ENCODE measurements at places on chromosomes 3 and 15.

- no peak for DNase-seq
Observed at GRCh38 chr3:114856835-114857234, 290.3 kb downstream of the ZBTB20 start.

DNA sequence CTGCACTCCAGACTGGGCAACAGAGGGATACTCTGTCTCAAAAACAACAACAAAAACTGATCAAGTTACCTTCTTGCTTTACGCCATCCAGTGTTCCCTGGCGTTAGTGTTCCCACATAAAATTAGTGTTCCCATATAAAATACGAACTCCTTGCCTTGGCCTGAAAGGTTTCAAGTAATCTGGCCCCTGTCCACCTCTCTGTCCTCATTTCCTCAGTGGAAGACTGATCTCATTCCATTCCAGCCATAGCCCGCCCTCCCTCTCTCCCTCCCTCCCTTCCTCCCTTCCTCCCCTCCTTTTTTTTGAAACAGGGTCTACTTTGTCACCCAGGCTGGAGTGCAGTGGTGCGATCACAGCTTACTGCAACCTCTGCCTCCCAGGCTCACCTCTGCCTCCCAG is 2.8 kb upstream of the CAND2 start:
- DNase-seq: no peak

GRCh38 chr3:128804811-128805155 is 74.6 kb upstream of the ACAD9 start:
- no peak for DNase-seq

DNA sequence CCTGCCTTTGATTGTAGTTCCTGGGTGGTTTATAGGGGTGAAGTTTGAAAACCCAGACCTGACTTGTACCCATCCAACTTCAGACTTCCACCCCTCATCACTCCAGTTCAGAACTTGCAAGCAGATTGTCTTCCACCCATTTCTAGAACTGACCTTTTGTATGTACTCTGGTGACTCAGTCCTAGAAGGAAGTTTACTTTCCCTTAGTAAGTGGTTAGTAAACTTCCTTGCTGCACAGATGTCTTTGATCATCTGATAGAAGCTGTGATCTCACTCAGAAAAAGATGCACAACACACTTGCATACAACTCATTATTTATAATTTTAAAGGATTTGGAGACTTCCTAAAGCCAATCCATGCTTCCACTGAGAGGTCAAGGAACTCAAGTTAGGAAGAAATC is 368.0 kb downstream of the MFSD1 start:
- DNase-seq: no peak

DNA sequence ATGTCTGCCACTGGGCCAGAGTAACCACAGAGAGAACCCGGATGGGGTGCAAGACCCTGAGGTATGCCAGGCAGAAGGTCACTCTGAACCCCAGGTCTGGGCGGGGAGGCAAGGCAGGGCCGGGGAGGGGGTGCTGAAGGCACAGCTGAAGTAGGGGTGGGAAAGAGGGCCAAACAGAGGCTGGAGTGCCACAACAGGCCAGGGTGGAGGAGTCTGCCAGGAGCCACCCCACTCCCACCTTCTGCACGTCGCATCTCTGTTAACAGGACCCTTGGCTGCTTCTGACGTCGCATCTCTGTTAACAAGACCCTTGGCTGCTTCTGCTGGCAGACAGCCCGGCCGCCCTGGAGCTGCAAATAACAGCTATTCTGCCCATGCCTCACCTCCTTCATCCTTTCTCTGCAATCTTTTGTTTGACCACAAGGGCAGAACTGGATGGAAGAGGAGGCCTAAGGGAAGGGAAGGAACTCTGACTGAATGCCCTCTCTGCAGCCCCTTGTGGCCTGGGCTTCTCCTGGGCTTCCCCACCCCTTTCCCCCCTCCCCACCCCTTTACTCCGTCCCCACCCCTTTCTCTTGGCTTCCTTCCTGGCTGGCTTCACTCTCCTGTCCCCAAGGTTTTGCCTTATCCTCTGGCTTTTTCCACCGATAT is 20.6 kb upstream of the FBLN2 start:
- DNase-seq: no peak

DNA sequence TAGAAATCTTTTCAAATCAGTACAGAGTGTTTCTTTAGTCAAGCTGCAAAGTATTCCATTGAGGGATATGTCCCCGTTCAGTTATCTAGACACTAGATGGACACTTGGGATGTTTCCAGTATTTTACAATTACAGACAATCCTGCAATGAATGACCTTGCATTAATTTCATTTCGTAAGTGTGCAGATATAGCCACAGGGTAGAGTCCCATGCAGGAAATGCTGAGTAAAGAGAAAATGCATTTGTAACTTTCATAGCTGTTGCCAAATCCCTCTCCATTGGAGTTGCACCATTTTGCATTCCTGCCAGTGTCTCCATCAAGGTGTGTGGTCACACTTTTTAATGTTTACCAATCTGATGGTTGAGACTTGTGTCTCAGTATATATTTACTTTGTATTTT is 92.5 kb downstream of the LIPC start:
- DNase-seq: no peak

- DNase-seq: no peak
Observed at GRCh38 chr3:131503320-131503635, 507 bp upstream of the MRPL3 start.

DNA sequence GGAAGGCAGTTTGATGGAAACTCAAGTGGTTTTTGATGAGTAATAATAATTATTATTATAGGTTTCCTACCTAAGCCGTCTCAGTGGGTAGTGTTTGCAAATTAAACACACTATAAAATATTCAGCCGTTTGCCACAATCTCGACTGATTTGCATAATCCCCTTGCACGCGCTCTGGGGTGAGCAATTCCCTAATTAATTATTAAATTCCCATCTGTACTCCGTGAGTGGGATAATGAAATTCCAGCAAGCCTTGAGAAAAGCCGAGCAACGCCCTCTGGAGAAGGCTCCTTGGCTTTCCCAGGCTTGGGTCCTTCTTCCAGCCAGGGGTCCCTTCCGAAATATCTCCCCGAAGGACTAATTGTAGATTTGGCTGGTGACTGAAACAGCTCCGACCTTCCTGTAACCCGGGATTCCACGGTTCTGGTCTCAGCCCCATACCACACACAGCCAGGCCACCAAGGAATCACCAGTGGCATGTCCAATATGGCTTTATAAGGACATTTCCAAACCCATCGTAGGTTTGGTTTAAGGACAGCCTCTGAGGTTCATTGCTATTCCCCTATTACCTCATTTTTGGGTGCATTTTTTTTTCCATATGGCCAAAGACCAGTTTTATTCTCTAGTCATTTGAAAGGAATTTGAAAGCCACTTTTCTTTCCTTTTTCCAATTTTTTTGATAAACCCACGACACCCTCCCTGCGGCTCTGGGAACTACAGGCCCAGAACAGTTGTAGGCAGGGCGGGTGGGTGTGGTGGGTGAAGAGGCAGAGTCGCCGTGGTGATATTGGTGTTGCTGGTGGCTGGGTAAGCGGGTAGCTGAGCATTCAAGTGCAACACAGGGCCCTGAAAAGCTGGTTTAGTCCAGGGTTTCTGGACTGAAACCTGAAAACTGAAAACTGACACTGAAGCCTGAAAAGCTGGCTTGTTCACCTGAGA is 33.2 kb upstream of the RGMA start:
- DNase-seq: no peak

GRCh38 chr3:128007033-128007424 is 45.2 kb upstream of the SEC61A1 start:
- no peak for DNase-seq

DNA sequence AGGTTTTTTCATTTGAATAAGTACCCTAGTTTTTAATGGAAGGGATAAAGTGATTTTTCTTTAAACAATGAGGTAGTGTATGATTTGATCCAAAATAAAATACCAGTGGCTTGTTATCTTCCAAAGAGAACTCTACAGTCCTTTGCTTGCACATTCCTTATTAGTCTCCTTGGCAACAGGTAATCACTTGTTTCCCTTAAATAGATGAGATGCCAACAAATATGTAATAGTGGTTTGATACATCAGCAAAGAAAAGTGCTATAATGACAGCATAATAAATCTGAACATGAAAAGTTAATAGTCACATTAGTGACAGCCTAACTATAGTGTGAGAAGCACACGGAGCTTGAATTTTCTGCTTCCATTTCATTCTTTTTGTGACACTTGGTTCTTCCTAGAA is 360.2 kb downstream of the ZNF385D start:
- no peak for DNase-seq

DNA sequence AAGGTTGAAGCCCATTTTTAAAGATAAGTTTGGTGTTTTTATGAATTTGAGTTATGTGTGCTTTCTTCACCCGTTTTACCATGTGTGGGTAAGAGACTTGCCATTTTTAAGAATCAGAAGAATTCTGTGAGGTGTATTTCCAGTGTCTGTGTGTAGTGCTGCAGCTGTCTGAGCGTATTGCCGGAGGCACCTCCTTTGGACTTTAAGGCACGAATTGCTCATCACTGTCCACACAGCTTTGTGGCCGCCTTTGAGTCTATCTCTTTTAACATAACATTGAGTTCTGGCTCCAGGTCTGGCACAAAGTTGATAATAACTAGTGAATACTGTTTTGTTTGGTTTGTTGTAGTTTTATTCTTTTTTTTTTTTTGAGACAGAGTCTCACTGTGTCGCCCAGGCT is 25.8 kb downstream of the SCG5 start:
- DNase-seq: no peak

DNA sequence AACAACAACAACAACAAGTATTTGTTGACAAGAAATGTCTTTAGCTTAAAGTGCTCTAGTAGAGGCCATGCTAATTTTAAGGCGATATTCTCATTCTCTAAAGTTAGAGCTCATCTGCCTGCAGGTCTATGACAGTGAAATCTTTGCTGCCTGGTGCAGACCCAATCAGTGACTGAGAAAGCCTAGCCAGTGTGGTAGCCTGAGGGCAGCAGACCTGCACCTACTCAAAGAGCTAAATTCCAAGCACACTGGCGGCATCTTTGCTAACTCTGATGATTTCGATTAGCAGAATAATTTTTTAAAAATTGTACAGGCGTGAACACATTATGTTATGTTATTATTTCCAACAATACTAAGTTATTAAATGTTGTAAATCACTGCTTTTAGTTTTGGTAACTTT is 228.8 kb upstream of the RGMA start:
- DNase-seq: no peak

- no peak for DNase-seq
Observed at GRCh38 chr3:150906461-150906860, 1.2 kb upstream of the MINDY4B start.

DNA sequence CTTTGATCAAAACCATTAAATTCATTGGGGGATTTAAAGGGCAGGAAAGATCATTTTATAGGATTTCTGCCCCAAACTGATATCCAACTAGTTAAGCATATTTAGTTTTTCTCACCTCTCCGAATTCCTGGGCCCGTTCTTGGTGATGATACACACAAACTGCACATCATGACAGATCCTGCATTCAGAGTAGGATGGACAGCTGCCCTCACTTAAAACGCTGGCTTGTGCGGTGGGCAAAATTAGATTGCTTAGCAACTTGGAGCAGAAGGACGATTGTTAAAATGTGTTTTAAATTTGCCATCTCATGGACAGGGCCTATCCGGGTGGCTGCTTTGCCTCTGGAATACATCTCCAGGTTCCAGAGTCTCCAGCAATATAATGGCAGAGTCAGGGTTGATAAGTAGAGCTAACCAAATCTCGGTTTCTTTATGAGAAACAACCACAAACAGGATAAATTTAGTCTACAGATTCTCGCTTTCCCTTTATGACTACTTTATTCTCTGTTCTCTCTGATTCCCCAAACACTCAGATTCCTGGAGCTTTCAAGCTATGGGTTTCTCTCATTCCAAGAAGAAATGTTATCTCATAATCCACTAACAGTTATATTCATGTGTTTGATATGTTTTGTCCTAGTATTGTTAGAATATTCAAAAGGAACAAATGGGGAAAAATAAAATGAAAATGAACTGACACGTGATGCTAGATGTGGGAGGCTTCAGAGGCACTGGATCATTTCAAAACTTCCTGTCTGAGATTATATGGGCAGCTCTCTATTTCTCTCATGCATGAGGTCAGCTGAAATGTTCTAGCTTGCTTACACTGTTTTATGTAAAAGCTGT is 1014.1 kb upstream of the SEMA6D start:
- no peak for DNase-seq

DNA sequence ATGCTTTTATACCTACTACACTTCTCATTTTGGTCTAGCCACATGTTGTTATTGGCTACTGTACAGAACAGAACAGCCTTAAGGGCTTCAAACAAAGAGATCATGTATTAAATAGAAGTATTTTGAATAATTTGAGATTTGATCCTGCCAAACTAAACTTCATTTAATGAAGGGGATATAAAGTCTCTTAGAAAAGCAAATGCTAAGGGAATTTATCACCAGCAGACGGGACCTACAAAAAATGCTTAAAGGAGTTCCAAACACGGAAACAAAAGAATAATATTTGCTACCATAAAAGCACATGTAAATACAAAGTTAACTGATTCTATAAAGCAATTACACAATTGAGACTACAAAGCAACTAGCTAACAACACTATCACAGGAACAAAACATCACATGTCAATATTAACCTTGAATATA is 23.6 kb upstream of the FMN1 start:
- no peak for DNase-seq

DNA sequence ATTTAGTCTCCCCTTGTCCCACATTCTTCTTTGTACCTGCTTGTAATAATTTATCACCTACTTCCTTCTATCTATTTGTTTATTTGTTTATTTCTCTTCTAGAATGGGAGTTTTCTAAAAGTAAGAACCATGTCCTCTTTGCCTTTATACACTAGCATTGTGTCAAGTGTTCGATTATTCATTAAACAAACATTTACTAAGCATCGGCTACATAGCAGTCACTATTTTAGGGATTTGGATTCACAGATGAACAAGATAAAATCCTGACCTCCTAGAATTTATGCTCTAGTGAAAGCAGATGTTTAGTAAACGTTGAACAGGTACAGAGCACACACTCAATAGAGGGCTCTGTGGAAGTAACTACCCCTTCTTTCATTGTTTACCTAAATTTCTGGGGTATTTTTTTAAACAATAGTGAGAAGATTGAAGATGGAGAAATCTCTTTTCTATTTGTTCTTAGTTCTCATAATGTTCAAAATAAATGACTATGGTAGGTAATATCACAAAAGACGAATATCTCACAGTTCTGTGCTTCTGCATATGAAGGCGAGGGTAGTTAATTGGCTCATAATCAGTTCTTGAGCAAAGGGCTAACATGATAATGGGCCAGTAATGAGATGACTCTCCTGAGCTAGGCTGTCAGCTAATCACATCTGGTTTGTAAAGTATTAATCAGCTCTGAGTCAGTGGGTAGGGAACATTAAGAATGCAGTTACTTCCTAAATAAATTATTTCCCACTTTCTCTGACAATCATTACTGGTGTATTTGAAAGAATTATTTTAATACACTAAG is 111.9 kb downstream of the SLC9A9 start:
- DNase-seq: no peak

- no peak for DNase-seq
Observed at GRCh38 chr3:116033516-116033915, 410.2 kb downstream of the GAP43 start.

- no peak for DNase-seq
Observed at GRCh38 chr15:43144512-43144911, 11.1 kb downstream of the TMEM62 start.

DNA sequence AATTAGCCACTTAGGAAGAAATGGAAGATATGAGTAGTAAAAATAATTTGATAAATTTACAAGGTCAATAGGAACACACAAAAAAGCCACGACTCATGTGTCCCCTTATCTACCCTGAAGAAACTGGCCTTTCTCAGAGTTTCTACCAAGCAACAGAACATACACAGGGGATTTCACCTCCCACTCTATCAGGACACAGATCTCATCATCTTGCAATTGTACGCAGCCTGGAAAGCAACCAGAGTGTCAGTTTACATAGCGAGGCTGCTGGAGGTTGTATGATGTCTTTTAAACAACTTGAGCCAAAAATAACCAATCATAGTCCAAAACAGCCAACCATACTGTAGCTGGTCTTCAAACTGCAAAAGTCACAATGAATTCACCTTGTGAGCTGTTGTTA is 19.7 kb upstream of the LMOD3 start:
- DNase-seq: no peak

Data from central memory CD4-positive, alpha-beta T cell (primary cell).